Progenitor cell of endocrine pancreas (in vitro differentiated cells): ENCODE measurements at places on chromosomes 6 and 20. TPM values are rescaled to one million over a fixed set of nuclear protein-coding genes. Genes with fewer than 3 reads are reported as not detected.

Gene CSTF1
- total RNA-seq: 43.5 and 46.8 TPM in 2 replicates

Gene VNN1
- total RNA-seq: not detected in 2 replicates

Gene LAMA2
- 0.22 and 0.42 TPM in 2 replicates for total RNA-seq

GRCh38 chr20:36573798-36574365 lies 485 bp downstream of the TGIF2 start:
- DNase-seq: peak; percentile 45

GRCh38 chr6:14799928-14800327 lies 445.9 kb upstream of the JARID2 start:
- DNase-seq: no peak

DNA sequence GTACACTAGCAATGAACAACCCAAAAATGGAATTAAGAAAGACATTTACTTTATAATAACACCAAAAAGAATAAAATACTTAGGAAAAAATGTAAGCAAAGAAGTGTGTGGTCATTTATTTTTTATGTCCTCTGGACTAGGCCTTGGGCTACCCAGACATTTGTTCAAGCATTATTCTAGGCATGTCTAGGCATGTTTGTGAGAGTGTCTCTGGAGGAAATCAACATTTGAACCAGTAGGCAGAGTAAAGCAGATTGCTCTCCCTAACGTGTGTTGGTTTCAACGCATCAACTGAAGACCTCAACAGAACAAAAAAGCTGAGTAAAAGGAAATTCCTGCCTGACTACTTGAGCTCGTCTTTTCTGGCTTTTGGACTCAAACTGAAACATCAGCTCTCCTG lies 84.5 kb downstream of the ANKEF1 start:
- DNase-seq: no peak

- DNase-seq: no peak
Observed at GRCh38 chr20:2918096-2919049, 45.1 kb downstream of the PTPRA start.

- DNase-seq: no peak
Observed at GRCh38 chr6:41284726-41285125, 1.8 kb downstream of the TREM1 start.

DNA sequence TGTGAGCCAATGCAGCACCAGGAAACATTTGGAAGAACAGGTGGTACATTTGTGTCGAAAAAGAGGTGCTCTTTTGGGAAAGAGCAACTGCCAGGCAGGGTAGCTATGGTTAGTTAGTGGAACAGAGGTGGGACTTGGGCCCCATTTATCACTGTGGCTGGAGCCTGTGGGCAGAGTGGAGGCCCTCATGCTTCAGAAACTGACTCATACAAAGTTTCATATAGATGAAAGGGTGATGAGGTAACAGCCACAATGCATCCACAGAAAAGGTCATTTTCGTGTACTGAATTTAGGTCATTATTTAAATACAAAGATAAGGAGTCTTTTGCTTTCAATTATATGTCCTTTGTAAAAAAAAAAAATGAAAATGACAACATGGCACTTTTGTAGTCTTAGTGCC lies 76.4 kb upstream of the HS3ST5 start:
- no peak for DNase-seq

DNA sequence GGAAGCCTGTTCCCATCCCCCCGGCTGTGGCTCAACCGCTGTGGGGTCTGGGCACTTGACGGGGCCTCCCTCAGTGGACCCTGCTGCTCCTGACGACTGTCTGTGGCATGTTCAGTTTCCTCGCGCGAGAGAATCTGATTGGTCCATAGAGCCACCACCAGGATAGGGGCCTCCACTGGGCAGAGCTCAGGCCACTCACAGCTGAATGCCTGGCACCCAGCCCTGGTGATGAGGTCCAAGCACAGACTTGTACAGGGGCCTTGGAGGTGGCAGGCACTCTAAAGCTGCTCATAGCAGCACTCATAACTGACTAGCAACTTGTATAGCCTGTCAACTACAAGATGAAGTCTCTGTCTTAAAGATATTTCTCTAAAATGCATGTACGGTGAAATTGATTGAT lies 368.1 kb downstream of the NRN1 start:
- no peak for DNase-seq

DNA sequence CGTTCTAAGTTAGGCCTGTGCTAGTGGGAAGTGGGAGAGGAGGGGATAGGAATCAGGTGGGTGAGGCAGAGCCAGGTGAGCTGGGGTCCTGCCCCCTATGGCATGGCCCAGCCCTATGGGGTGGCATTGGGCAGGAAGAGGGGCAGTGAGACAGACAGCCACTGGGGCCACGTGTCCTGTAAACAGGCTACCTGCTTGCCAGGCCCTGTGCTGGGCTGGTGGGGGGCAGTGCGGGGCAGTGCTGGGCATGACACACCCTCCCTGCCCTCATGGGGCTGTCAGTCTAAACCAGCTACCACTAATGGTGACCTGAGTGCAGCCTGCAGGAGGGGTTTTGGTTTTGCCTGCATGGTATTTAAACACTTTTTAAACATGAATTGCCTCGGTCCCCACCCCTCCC lies 10.1 kb upstream of the PMEPA1 start:
- DNase-seq: no peak

GRCh38 chr6:148926478-148926877 lies 179.6 kb downstream of the UST start:
- no peak for DNase-seq

- no peak for DNase-seq
Observed at GRCh38 chr6:51654647-51655046, 432.8 kb downstream of the PKHD1 start.
